ENCODE measurements at places on chromosomes 4 and X. TPM values are rescaled to one million over a fixed set of nuclear protein-coding genes. Genes with fewer than 3 reads are reported as not detected.

Gene ZAR1
- total RNA-seq = not detected

GRCh38 chr4:86961605-86962295, 26.9 kb downstream of the AFF1 start:
- peak overlapping the region; percentile 1 for H3K27ac ChIP-seq
- DNase-seq = no peak
- H3K36me3 ChIP-seq = no peaks in the 10 kb centered on the region
- no peaks in the 10 kb centered on the region for H3K27me3 ChIP-seq
- no peak overlapping the region for H3K4me3 ChIP-seq
- H3K4me1 ChIP-seq = peaks cover 57% of the 10 kb centered on the region

DNA sequence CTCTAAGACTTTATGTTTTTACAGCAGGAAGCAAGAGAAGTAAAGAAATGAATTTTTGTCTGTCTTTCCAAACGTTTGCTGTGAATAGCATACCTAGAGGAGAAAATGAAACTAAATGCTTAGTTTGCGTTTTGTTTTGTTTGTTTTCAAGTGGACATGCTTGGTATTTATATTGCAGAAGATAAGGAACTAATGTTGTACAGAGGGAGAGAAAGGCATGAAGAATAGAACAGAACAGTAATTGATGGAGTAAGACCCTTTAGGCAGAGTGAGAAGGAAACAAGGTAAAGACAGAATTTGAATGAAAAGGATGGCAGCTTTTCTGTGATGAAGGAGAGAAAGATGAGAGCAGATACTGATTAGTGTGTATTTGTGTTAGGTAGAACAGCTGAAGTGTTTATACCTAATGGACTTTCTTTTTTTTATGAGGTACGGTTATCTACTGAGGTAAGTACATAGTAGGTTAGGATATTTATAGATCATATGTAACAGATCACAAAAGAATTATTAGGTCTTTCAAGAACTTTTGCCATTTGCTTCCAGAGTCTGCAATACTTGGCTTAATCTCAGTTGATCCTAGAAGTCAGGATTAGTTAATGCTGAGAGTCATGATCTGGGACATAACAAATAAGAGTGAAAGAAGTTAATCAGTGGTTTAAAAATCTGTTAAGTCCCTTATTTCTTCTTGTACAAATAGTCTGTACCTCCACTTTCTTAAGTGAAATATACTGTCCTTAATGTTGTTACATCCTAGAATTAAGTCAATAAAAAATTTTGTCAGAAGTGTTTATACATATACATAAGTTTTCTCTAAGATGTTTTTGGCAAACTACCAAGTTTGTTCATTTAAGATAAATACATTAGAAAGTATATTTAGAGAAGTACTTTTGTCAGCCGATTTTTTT, 36.8 kb downstream of the FABP2 start:
- no peak overlapping the region for H3K4me3 ChIP-seq
- peaks cover 23% of the 10 kb centered on the region for H3K36me3 ChIP-seq
- DNase-seq = no peak
- H3K27ac ChIP-seq = peak overlapping the region; percentile 3

DNA sequence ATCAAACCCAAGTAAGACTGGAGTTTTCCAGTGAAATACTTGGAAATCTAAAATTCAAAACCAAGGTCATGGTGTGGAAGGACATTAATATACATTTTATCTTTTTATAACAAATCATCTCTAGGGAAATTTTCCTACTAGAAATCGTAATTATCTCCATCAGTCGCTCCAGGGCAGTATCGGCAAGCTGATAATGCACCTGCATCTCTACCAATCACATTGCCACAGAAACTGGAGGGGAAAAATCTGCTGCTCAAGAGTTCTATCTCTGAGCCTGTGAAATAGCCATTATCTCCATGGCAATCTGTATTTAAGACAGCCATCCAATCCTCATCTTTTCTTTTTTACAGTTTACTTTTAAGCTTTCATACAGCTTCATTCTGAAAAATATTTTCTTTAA, 538.3 kb upstream of the GALNT7 start:
- H3K27me3 ChIP-seq = no peaks in the 10 kb centered on the region
- H3K27ac ChIP-seq = no peak overlapping the region
- no peak for DNase-seq
- H3K4me3 ChIP-seq = no peak overlapping the region
- H3K36me3 ChIP-seq = no peaks in the 10 kb centered on the region
- H3K4me1 ChIP-seq = no peaks in the 10 kb centered on the region

GRCh38 chrX:6465756-6466155, 69.2 kb downstream of the VCX3A start:
- DNase-seq = no peak
- no peaks in the 10 kb centered on the region for H3K27me3 ChIP-seq
- H3K36me3 ChIP-seq = no peaks in the 10 kb centered on the region
- H3K4me3 ChIP-seq = no peak overlapping the region
- H3K4me1 ChIP-seq = no peaks in the 10 kb centered on the region
- no peak overlapping the region for H3K27ac ChIP-seq

Gene SHISA3
- 3.7 TPM for total RNA-seq

GRCh38 chrX:11724122-11725017, 33.7 kb upstream of the MSL3 start:
- H3K27me3 ChIP-seq = no peaks in the 10 kb centered on the region
- no peak for DNase-seq
- H3K4me3 ChIP-seq = no peak overlapping the region
- H3K4me1 ChIP-seq = no peaks in the 10 kb centered on the region

Measured in lower lobe of right lung (tissue), 2 donors.